Left lung (tissue), 14 donors: ENCODE measurements at places on chromosomes 7 and 10. TPM values are rescaled to one million over a fixed set of nuclear protein-coding genes. Genes with fewer than 3 reads are reported as not detected.
A peak's percentile ranks its signal among the peaks of the same experiment; 100 is the strongest.

DNA sequence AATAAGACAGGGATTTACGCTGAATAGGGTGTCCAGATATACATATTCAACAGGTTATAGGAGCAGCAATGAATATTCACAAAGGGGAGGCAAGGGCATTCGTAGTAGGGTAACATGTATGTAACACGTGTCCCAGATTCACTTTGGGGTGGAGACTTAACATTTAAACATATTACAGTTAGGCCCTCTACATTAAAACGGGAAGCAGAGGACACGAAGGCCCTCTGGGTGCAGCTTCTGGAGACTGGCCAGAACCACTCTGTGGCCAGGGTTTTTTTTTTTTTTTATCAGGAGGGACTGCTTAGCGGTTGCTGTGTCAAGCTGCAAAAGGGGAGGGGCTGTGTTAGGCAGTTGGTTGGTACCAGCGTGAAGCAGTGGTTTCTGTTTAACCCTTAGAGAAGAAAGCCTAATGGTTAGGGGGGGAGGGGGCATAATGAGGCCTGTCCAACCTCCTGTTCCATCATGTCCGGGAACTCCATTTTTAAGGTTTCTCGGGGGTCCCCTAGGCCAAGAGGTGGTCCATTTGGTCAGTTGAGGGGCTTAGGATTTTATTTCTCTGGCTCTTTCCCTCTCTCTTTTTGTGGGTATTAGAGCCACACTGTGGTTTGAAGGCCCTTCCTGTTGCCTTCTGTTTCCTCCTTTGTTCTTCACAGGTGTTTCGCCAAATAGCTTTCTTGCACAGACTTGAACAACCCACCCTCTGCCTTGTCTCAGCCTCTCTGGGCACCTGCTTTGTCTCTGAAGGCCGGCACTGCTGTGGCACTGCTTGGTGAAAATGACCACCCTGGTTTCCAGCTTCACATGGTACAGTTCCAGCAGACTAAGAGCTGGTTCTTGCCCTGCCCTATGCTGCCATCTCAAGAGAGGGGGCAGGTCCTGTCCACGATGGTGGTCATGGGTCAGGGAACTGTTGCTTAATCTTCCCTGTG, 26.4 kb downstream of the PRF1 start:
- peak; percentile 78 for DNase-seq

DNA sequence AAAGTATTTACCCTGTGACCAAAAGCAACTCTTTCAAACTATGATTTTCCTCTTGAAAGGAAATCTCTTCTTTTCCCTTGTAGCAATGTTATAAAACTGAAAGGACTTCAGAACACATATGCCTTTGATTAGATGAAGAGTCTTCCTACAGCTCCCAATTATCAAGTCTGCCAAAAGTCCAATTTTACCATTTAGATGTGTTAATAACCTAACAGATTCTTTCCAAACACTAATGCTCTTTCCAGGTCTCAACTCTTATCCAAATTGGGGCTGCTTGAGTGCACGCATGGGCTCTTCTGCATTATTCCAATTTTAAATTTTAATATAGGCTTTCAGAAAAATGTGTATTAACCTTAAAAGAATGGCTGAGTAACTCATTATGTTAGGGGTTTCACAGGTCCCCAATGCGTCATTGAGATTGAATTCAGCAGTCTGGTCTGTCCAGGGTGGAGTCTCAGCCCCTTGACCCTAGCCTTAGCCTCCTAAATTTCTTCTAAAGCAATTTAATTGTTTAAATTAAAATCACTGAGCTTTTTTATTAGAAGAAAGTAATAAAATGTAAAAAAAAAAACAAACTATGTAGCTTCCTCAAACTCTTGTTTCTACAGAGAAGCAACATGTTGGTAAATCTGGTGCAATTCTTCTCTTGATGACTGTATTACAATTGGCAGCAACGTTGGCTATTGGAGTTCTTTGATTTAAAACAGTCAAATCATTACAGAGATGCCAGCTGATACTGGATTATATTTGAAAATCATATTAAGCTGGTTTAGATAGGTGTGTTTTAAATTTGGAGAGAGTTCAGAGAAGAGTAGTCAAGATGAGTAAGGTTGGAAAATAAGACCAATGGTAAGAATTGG, 170.4 kb downstream of the DKK1 start:
- no peak for DNase-seq

CDC123 gene
- total RNA-seq = 63.6 TPM

GRCh38 chr10:59997827-59998525, 91.6 kb upstream of the CCDC6 start:
- DNase-seq = no peak

MRLN gene
- not detected for total RNA-seq

DNA sequence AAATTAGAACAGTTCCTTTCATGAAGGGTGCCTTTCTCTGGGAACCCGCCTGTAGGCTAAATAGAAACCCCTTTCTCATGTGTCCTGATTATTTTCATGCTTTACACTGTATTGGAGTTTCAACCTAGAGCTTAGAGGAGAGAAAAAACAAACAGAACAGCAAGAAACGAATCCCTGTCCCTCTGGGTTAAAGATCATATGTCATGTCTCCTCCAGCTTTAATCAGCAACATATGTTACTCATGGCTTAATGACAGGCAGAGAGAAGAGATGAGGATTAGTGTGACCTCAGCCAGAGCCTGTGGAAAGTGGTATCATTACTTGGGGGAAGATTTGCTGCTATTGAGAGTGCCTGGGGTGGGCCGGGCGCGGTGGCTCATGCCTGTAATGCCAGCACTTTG, 32.1 kb downstream of the CRCP start:
- no peak for DNase-seq

ZNF248 gene
- 14.3 TPM for total RNA-seq

- DNase-seq = no peak
These were observed 102.3 kb upstream of the PPP1R3A start for GRCh38 chr7:114021135-114021534.

DNA sequence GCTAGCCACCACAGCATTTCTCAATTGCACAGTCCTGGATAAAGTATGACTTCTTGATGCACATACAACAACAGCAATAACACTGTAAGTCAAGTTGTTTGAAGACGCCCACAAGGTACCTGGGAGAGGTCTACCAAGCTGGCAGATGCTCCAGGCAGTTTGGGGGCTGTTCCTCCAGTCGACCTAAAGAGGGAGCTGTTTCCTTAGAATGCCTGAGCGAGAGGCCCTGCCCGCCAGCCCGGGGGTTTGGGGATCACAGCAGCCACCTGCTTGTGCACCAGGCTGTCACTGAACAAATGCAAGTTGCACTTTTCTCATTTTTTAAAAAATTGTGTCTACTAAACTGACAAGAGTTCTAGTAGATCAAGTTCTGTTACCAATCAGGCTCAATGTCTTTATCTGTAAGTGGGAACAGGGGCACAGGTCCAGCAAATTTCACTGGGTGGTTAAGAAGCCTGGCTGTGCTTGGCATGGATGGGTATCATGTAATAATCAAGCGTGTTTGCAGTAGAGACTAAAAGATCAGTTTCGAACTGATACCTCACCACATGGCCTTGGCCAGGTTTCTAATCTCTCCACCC, 193.8 kb upstream of the ADO start:
- no peak for DNase-seq

GRCh38 chr10:58781873-58782488, 269.3 kb downstream of the BICC1 start:
- no peak for DNase-seq
